ENCODE measurements at places on chromosomes 12 and 14.

DNA sequence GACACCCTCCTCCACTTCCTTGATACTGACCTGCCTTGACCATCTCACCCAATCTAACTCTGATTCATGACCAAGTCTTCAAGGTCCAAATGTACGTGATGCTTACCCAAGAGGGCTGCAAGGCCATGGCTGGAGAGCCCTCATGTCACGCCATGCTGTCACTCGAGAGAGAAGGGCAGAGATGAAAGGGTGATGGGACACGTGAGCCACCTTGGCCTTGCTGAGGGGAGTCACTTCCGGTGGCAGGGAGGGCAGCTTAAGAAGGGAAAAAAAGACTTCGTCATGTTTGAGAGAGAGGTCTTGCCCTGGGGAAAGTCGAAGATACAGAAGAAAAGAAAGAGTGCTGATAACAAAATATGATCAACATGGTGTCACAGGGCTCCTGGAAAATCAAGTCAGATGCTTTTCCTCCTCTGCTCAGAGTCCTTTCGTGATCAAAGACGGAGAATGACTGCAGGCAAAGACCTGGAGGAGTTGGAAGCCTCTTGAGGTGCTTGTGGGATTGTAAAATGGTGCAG lies 3.3 kb upstream of the SCARB1 start:
- no peak for DNase-seq

GRCh38 chr12:113092607-113093408 lies 36.3 kb downstream of the DTX1 start:
- peak; percentile 53 for DNase-seq

- no peak for DNase-seq
These were observed 293.9 kb downstream of the ITPR2 start for GRCh38 chr12:26539131-26539530.

DNA sequence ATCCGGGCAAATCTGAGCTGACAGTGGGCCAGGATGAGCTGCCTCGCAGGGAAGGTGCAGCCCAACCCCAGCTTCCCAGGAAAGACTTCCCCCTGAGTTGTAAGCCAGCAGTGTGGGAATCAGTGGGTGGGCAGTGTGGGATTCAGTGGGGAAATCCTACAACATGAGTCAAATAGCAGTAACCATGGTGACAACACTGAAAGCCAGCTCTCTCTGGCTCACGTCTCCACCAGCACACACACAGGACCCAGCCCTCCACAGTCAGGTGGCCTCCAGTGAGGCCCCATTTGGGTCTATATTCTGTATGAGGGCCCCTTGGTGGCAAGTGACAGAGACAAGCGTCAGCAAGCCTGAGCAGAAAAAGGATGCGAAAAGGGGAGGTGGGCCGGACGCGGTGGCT lies 6.0 kb upstream of the LGALS3 start:
- DNase-seq, result no peak

- DNase-seq, result peak; percentile 18
These were observed 412 bp downstream of the FGFR1OP2 start for GRCh38 chr12:26938701-26939062.

GRCh38 chr12:109987615-109988014 lies 8.6 kb downstream of the GIT2 start:
- DNase-seq, result no peak

- no peak for DNase-seq
These were observed 258.1 kb downstream of the IPO8 start for GRCh38 chr12:30437616-30438015.

- DNase-seq, result no peak
These were observed 89.2 kb downstream of the PUS7L start for GRCh38 chr12:43669373-43669772.

GRCh38 chr14:36020120-36021029 lies 156.1 kb downstream of the PTCSC3 start:
- DNase-seq, result no peak

GRCh38 chr12:62861586-62861985 lies 73.4 kb downstream of the PPM1H start:
- no peak for DNase-seq

- DNase-seq, result no peak
These were observed 156.0 kb downstream of the ADCK1 start for GRCh38 chr14:77955816-77956484.

DNA sequence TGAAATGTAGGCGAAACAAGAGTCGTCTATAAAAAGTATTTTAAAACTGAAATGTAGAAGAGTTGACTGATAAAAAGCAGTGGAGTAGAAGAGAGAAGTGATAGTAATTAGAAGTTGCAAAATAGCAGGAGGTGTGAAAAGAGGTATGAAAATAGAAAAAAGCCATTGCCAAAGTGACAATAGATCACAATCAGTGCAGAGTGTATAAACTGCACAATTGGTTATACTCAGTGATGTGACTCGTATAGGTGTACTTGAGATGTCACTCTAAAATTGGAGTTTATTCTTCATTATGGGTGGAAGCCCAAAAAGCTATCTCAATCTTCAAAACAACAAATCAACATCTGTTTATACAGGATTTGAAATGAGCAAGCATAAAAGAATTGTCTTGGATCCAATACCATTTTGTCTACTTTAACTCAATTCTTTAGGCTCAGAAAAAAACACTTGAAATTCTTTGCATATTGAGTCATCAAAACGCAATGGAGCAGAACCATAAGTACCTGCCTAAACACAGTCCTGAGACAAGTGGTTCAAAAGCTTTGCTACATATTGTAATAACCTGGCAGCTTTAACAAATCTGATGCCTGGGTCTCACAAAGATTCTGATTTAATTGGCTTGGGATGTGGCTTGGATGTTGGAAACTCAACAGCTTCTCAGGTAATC lies 8.8 kb downstream of the IKBIP start:
- DNase-seq, result peak; percentile 83

- no peak for DNase-seq
These were observed 165.0 kb upstream of the DCN start for GRCh38 chr12:91347481-91348214.

DNA sequence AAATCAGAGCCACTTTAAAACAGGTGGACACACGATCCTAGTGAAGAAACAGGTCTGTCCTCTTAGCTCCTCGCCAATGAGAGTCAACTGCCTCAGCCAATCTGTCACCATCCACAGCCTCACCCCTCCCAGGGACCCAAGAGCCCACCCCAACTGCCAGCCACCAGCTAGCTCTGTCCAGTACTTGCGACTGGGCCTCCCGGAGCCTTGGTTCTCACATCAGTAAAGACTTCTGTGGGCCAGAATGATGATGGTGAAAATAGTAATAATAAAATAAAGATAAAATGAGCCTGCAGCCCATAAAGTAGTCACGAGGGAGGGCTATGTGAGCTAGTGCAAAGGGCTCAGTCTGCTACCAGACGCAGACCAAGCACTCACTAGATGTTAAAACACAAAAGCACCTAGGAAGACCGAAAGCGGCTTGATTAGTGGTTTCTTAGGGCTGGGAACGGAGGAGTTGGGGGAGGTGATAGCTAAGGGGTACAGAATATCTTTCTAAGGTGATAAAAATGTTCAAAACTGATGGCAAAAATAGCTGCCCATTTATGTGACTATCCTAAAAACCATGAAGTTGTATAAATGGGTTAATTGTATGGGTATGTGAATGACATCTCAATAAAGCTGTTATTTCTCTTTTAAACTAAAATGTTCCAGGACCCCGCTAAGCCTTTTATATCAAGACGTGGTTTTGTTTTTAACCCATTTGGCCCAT lies 39.8 kb downstream of the ACTN1 start:
- no peak for DNase-seq

DNA sequence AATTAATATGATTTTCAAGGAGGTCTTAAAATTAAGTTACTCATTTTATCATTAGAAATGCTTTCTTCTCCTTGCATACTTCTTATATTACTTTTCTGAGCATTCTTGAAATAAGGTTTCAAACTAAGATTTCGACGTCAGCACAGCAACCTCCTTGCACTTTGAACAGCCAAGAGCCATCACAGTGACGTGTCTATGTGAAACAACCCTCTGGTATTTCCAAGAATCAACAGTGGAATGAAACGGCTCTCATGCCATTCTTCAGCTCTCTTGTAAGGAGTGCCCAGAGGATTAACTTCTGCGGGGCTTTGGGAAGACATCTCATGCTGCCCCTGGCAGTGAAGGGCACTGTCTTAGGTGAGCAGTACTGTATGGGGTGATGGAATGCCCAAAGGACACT lies 109.2 kb downstream of the EFCAB11 start:
- no peak for DNase-seq

DNA sequence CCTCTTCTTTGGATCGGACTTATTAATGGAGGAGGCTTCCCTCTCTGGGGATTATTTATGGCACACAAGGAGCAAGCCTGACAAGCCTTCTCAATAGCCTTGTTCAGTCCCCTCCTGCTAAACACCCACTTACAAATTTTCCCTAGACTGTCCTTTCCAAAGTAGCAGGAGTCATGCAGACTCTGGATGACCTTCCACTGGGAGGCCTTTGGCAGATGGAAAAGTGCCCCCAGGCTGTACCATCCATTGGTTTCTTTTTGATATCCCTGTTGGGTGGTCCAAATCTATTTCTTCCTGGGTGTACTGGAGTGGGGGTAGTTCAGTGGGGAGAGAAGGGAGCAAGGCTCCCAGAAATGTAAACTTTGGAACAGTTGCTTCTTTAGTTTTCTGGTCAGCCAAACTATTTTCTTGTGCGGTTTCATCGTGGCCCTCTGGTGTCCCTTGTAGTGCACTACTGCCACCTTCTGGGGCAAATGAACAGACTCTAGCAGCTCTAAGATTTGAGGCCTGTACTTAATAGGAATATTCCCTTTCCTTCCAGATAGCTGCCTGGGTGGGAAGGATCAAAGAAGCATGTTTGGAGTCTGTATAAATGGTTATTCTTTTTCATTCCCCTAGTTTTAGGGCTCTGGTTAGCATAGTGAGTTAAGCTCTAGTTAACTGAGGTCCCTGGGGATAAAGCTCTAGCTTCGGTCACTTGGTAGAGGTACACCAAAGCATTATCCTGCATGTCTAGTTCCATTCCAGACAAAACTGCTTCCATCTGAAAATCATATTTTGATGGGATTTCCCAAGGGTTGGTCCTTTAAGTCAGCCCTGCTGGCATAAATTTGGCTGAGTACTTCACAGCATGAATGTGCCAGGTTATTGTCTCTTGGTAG lies 409.5 kb downstream of the SLC6A15 start:
- DNase-seq, result peak; percentile 27

DNA sequence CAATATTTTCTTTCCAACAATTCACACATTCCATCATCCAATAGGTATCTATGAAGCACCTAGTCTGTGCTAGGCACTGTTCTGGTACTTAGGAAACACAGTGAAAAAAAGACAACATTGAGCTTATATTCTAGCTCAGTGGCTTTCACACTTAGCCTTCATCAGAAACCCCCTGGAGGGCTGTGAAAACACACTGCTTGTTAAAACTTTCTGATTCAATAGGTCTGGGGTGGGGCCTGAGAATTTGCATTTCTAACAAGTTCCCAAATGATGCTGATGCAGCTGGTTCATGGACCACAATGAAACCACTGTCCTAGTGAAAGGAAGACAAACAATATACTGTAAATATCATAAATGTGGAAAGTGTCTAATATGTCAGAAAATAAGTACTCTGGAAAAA lies 5.9 kb downstream of the VTI1B start:
- no peak for DNase-seq

DNA sequence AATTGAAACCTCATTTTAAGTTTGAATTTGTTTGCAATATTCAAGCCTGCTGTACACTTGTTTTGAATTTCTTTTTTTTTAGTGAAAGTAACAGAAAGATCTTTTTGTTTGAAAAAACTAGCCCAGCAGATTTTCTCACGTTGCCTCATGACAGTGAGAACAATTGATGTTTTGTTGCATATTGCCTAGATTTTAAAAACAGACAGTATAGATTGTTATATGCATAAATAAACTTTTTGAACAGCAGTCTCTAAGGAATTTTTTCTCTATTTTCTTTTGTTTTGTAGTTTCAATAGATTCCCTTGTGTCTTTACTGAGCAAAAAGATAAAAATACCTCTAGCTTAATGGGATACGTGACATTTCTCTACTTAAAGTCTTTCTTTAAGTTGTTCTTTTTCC lies 15.4 kb downstream of the OR6C6 start:
- no peak for DNase-seq

DNA sequence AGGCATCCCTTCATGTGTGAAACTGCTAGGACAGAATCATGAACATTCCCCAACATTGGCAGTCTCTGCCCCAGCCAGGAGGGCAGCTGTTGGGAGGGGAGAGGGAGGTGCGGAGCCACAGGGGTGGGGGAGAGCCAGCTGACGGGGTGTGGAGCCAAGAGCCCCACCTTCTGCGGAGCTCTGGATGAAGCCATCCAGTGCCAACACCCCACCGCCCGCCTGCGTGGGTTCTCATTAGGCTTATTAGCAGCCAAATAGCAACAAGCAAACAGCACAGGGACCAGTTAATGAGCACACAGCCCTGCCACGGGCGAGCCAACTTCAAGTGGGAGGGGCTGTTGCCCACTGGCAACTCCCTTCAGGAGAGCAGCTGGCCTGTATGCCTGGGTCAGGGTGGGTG lies 12.1 kb downstream of the LTBP2 start:
- no peak for DNase-seq

- no peak for DNase-seq
These were observed 101.9 kb downstream of the DACT1 start for GRCh38 chr14:58739674-58740073.

DNA sequence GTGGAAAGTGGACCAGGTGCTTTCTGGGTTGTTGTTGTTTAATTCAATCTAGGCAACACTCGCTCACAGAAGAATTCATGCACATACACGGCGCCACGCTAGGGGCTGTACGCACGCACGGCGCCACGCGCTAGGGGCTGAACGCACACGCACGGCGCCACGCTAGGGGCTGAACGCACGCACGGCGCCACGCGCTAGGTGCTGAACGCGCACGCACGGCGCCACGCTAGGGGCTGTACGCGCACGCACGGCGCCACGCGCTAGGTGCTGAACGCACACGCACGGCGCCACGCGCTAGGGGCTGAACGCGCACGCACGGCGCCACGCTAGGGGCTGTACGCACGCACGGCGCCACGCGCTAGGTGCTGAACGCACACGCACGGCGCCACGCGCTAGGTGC lies 54.3 kb downstream of the NINJ2 start:
- no peak for DNase-seq

GRCh38 chr12:54853933-54854538 lies at the start of gene MUCL1:
TSS of gene MUCL1 (plus strand) at chr12:54854516. CDS start at chr12:54854583, 67 bp downstream.
- peak; percentile 74 for DNase-seq

- no peak for DNase-seq
These were observed 5.3 kb upstream of the PLEKHG3 start for GRCh38 chr14:64698903-64699302.

- DNase-seq, result no peak
These were observed 80.6 kb upstream of the DBX2 start for GRCh38 chr12:45131506-45131905.

DNA sequence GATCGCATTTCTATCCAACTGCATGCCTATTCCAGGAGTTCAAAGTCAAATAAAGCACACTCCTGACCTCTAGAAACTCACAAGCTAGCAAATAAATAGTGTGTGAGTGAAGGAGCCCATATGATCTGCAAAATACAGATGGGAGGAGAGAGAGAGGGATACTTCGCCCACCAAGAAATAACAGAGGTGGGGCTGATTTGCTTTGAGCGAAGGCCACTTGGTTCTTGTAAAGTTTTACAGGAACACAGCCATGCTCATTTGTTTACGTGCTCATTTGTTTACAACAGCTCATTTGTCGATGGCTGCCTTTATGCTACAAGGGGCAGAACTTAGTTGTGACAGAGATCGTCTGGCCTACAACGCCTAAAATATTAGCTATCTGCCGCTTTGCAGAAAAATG lies 63.4 kb upstream of the GPATCH2L start:
- DNase-seq, result no peak

All from RWPE1 (cell line).